Femur (tissue), 1 donor: ENCODE measurements at places on chromosomes 1 and 21.

DNA sequence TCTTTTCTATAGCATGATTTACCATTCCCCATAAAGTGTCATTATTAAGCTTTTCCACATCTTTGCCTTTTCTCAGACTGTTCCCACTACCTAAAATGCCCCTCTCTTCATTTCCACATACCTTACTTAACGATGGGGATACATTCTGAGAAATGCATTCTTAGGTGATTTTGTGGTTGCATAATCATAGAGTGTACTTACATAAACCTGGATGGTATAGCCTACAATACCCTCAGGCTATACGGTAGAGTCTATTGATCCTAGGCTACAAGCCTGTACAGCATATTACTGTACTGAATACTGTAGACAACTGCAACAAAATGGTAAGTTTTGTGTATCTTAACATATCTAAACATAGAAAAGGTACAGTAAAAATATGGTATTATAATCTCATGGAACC is 54.8 kb upstream of the MUTYH start:
- no peak for DNase-seq

- DNase-seq = no peak
Observed at GRCh38 chr1:58333511-58333910, 213.0 kb downstream of the OMA1 start.

GRCh38 chr1:225462429-225462713 is 34.5 kb upstream of the LBR start:
- no peak for DNase-seq

GRCh38 chr1:12717301-12717838 is 1.5 kb downstream of the AADACL3 start:
- DNase-seq = no peak

DNA sequence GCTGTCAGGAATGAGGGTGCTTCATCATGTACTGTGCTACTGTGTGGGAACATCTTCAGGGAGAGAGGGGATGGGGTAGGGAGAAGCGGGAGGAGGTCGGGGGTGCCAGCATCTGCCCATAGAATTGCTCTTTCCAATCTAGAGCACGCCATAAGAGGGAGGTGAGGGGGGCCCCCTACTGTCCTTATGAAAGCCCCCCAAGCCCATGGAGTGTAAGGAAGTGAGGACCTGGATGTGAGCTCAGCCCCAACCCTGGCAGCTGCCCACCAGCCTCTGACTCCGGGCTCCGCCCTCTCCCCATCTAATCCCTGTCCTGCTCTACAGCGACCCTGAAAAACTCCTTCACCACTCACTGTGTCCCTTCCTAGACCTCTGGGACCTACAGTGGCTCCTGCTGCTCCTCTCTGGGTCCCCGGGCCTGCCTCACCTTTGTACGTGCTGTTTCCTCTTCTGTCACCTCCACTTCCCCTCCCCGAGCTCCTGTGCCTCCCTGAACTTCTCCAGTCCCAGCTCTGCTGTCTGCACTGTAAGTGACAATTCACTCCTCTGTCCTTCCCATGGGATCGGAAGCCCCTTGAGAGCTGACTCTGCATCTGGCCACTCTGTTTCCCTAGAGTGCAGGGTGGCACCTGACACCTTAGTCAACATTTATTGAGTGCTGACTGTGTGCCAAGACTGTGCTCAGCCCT is 269.4 kb downstream of the PTPRU start:
- no peak for DNase-seq

GRCh38 chr1:54934869-54935268 is 45.6 kb upstream of the TMEM61 start:
- DNase-seq = no peak

DNA sequence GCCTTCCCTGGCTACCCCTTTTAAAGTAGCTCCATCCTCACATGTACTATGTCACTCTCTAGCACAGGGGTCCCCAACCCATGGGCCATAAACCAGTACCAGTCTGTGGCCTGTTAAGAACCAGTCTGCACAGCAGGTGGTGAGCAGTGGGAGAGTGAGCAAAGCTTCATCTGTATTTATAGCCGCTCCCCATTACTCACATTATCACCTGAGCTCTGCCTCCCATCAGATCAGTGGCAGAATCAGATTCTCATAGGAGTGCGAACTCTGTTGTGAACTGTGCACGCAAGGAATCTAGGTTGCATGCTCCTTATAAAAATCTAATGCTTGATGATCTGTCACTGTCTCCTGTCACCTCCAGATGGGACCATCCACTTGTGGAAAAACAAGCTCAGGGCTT is 116.6 kb upstream of the FOXD3 start:
- DNase-seq = no peak

DNA sequence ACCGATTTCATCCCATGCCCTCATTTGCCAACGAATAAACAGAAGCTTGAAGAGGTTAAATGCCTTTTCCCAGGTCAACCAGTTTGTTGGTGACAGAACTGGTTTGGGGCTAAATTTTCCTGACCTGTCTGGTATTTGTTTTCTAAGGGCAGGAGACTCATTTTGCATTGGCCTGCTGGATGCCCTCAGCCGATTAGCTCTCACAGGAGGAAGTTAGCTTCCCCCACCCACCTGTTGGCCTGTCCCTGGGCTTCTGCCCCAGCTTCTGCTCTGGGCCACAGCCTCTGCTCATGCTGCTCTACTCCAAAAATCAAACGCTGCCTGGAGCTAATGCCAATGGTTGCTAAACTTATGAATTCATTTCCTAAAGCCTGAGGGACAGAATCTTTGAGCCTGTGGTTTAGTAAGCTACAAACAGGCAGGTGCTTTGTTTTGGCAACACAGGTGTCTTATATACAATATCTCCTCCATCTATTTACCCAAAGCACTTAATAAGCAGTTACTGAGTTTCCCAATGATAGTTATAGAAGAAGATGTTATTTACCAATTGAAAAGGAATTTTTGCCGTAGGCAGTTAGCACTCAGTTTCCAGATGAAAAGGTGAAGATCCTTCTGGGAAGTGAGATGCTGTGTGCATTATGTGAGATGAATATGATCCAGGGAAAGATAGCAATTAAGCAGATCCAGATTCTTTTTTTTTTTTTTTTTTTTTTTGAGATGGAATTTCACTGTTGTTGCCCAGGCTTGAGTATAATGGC is 82.3 kb downstream of the TM2D1 start:
- DNase-seq = no peak

- peak; percentile 27 for DNase-seq
Observed at GRCh38 chr1:182752077-182752988, 37.2 kb upstream of the NPL start.

DNA sequence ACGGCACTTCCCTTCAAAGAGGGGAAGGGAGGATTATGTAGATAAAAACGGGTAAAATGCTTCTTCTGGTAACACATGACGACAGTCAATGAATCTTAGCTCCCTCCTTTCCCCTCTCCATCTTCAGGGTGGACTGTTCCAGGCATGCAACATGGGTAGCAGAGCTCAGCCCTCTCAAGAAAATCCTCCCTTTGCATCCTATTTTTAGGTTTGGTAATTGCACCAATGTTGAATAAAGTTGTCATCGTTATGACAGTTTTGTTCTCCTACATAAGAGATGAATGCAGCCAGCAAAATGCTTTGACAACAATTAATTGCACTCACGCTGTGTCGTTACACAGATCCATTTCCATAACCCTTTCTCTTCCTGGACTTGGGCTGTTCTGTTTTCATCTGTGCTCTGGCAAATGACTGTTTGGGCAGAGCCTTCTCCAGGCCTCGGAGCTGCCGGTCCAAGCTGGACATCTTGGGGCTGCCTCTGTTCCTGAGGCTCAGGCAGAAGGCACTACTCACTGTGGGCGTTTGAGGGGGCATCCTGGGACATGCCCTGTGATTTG is 127.6 kb downstream of the CNIH3 start:
- no peak for DNase-seq

GRCh38 chr1:24553931-24554330 is 2.0 kb upstream of the NCMAP start:
- no peak for DNase-seq

GRCh38 chr1:88324899-88325298 is 359.2 kb upstream of the PKN2 start:
- no peak for DNase-seq

GRCh38 chr1:68011657-68012375 is 38.6 kb downstream of the DIRAS3 start:
- no peak for DNase-seq

- no peak for DNase-seq
Observed at GRCh38 chr1:14603645-14604044, 5.2 kb downstream of the KAZN start.

GRCh38 chr1:193060115-193060403 is 647 bp downstream of the RO60 start:
- DNase-seq = no peak

- DNase-seq = no peak
Observed at GRCh38 chr1:60145771-60146170, 72.2 kb upstream of the C1orf87 start.

GRCh38 chr1:81799939-81800694 is 617 bp upstream of the ADGRL2 start:
- peak; percentile 90 for DNase-seq

DNA sequence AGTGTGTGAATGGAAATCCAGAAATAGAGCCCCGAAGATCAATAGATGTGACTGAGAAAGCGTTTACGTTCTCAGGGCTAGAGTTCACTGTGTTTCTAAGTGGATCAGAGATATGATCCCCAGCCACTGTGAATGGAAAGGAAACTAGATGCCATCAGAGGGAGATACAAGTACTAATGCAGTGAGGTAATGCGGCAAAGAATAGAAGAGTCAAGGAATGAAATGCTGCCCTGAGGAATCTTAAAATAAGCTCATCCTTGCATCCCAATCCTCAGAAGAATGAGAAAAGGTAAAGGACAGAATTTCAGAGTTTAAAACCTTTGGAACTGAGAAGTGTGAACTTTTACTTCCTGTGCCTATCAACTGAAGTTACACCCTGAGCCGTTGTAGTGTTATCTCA is 165.5 kb upstream of the ESRRG start:
- DNase-seq = no peak

DNA sequence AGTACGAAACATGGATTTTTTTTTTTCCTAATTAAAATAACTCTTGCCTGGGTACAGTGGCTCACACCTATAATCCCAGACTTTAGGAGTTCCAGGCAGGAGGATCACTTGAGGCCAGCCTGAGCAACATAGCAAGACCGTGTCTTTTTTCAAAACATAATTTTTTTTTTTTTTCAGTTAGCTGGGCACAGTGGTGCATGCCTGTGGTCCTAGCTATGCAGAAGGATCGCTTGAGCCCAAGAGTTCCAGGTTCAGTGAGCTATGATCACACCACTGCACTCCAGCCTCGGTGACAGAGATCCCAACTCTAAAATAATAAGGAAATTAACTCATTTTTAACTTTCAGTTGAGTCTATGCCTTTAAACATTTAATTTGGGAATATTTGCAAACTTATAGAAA is 170.1 kb downstream of the NEK7 start:
- no peak for DNase-seq

- DNase-seq = no peak
Observed at GRCh38 chr1:94856004-94856403, 35.8 kb downstream of the SLC44A3 start.

- DNase-seq = no peak
Observed at GRCh38 chr1:173043253-173043652, 7.5 kb downstream of the TNFSF18 start.

DNA sequence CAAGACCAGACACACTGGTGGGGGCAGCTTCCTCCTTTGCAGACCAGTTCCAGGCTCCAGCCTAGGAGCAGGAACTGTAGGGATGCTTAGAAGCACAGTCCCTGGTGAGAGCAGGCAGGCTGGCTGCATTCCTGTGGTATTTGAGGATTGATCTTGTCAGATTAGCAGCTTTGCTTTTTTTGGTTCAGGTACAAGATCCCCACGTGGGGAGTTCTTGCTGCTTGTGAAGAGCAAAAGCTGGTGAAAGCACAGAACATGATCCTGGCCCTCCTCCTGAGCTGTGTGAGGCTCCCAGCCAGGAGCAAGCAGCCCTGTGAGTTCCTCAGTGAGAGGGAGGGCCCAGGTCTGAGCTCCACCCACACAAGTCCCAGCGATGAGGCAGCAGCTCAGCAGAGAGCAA is 75.3 kb upstream of the ARTN start:
- DNase-seq = peak; percentile 72

GRCh38 chr1:2459757-2460156 is 16.3 kb upstream of the PLCH2 start:
- peak; percentile 50 for DNase-seq

- no peak for DNase-seq
Observed at GRCh38 chr1:94792473-94793295, 27.5 kb upstream of the SLC44A3 start.

- DNase-seq = no peak
Observed at GRCh38 chr21:27023186-27023585, 56.3 kb upstream of the ADAMTS5 start.

DNA sequence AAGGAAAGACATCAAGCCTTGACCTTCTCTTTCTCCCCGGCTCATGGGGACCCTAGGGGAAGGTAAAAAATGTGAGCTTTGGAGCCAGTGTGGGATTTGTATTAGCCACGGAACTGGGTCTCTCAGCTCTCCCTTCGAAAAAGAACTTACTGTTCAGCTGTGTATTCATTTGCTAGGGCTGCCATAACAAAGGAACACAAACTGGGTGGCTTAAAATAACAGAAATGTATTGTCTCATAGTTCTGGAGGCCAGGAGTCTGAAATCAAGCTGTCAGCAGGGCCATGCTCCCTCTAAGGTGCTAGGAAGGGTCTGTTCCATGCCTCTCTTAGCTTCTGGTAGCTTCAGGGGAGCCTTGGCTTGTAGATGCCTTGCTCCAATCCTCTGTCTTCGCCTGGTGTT is 83.5 kb upstream of the SLC2A1 start:
- DNase-seq = no peak

DNA sequence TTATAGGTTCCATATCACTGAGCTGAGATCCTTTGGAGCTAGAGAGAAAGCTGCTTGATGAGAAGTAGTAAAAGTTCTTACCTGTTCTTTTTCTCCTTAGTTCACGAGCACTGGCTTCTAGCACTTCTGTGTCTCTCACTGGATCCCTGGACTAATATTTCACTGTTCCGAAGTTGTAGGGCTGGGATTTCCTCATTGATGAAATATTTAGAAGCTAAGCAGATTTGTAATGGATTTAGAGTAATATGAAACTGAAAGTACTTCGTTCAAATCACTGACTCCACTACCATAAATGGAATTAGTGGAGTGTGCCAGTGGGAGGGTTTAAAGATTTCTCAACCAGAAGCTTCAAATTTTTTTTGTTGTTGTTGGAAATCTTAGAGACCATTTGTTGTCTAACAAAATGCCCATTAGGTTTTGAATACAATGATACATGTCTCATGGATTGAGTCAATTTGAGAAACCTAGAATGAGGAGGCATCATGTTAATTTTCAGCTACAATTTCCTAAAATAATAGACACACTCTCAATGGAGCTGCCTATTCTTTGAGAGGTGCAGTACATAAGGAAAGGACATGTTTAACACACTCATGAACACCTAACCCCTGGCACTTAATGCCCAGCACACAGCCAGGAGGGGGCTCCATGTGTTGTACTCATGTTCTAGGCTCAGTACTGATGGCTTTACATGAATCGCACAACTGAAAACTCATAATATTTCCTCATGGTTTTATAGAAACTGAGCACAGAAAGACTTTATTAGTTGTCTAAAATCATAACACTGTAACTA is at the start of gene GBP1:
TSS of gene GBP1 (minus strand) at position 130 of the 790 bp plus-strand sequence. CDS start 1,974 bp downstream, outside the sequence.
- DNase-seq = no peak
